ENCODE measurements at places on chromosomes 11 and 22. TPM values are rescaled to one million over a fixed set of nuclear protein-coding genes. Genes with fewer than 3 reads are reported as not detected.

- DNase-seq, result no peak
These were observed 241.3 kb upstream of the PDGFD start for GRCh38 chr11:104405277-104405676.

SLC25A17 gene
- polyA plus RNA-seq, result 20.9 TPM

- no peak for DNase-seq
These were observed 10.6 kb downstream of the EIF3M start for GRCh38 chr11:32594272-32594671.

PELI3 gene
- polyA plus RNA-seq, result 6.9 TPM
